ENCODE measurements at places on chromosomes 7 and 10. TPM values are rescaled to one million over a fixed set of nuclear protein-coding genes. Genes with fewer than 3 reads are reported as not detected.

Gene RTKN2
- total RNA-seq, result not detected

DNA sequence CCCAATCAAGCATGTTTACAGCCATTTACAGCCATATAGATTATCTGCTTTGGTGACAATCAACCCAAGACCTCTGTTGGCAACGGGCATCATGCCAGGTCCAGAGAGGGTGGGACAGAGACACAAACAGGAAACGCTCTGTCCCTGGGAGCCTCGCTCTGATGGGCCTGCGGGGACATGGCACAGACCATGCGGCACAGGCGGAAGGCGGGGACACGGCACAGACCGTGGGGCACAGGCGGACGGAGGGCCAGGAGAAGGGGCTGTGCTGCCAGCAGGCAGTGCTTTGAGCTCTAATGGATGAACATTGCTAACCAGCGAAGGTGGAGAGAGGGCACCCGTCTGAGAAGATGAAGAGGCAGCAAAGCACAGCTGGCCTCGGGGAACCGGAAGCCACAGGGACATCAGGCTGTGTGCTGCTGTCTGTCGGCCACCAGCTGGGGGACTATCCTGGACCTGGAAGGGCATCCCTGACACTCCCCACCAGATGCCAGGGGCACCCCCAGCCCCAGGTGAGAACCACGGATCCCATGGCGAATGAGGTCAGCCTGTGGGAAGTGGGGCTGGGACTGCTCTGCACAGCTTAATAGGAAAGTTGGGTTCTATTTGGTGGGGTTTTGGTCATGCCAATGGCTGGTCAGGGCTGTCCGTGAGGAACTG is 61.0 kb downstream of the DIP2C start:
- no peak for DNase-seq

- no peak for DNase-seq
These were observed 412.1 kb downstream of the SUGCT start for GRCh38 chr7:40546616-40547501.

- DNase-seq, result no peak
These were observed 864.2 kb downstream of the REEP3 start for GRCh38 chr10:64385355-64385754.
